ENCODE measurements at places on chromosomes 16 and 17. TPM values are rescaled to one million over a fixed set of nuclear protein-coding genes. Genes with fewer than 3 reads are reported as not detected.
A peak's percentile ranks its signal among the peaks of the same experiment; 100 is the strongest.

DNA sequence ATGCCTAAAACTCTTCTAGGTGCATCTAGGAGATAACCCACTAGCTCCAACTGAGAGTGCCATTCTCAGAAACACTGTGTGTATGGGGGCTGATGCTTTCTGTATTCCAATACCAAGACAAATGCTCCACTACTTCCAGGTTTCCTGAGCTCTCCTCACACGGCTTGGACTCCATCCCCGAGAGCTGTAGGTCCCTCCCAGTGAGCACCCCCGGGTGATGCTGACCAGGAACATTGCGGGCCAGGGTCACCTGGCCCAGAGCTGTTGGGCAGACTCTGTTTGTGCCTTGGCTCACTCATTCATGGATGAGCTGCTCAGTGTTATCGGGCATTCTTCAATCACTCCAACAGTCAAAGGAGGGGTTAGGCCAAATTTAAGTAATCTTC, 7.0 kb downstream of the CUEDC1 start:
- DNase-seq, result no peak

GRCh38 chr16:2292221-2292620, 24.3 kb upstream of the RNPS1 start:
- DNase-seq, result no peak

DNA sequence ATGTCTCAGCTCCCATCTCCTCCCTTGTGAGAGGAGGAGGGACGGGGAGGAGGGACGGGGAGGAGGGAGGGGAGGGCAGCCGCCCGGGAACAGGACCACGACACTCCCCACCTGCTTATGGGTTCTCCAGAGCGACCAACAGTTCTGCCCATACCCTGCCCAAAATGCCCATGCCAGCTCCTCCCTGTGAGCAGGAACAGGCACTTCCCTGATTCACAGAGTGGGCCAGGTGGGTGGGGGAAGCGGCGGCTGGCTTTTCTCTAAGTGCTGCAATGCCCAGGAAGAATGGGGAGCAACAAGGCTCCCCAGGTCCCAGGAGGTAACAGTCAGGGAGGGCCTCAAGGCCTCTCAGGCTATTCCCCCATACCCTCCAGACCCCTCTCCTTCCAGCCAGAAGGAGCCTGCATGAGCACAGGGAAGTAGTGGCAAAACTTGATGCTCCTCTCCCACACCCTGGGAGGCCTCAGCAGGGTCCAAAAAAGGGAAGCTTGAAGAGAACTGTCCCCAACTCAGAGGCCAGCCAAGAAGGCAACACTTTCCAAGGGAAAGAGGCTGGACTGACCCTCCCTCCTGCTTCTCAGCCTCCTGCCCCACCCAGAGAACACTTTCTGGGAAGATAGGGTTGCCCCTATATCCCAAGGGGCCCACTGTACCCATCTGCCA, 53.8 kb downstream of the MYO18A start:
- DNase-seq, result no peak

DNA sequence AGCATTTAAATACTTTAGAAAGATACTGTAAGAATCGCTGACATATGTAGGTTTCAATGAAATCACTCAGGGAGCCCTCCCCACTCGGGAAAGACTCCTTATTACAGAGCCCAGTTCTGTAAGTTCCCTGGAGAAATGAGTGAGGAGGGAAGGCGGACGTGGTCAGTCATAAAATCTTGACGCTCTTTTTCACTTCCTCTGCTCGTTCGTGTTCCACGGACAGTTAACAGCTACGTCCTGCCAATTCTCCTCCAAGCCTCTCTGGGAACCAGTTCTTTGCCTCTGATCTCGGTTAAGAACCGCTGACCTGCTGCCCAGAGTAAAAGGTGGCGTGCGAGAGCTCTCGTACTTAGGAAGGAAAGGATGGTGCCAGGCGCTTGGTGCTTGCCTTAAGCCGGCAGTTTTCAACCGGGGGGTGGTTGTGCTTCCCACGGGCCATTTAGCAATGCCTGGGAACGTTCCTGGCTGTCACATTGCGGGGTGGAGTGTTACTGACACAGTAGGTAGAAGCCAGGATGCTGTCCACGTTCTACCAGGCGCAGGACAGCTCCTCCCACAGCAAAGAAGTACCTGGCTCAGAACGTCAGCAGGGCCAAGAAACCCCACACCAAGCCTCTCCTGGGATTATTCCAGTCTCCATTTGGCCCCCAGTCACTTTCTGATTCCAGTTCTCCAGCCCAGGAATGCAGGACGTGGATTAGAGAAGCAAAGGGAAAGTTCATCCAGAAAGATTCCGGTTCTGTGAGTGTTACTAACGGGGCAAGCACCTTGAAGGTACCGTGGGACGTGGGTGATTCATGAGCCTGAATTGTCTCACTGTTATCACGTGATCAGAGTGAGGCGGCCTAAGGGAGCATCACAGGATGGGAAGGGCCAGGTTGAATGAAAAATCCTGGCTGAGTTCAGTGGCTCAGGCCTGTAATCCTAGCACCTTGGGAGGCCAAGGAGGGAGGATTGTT, 87.7 kb downstream of the MRM3 start:
- peak; percentile 83 for DNase-seq

GRCh38 chr16:2820836-2821486, 3.9 kb downstream of the PRSS21 start:
- DNase-seq, result no peak

- peak; percentile 86 for DNase-seq
Observed at GRCh38 chr17:35801583-35802224, 6.3 kb upstream of the MMP28 start.

GRCh38 chr16:68750193-68750695, 13.2 kb downstream of the CDH1 start:
- no peak for DNase-seq

ZACN gene
- total RNA-seq, result not detected

GRCh38 chr16:73176577-73177013, 128.7 kb upstream of the ZFHX3 start:
- DNase-seq, result peak; percentile 95

ALOXE3 gene
- total RNA-seq, result not detected

DNA sequence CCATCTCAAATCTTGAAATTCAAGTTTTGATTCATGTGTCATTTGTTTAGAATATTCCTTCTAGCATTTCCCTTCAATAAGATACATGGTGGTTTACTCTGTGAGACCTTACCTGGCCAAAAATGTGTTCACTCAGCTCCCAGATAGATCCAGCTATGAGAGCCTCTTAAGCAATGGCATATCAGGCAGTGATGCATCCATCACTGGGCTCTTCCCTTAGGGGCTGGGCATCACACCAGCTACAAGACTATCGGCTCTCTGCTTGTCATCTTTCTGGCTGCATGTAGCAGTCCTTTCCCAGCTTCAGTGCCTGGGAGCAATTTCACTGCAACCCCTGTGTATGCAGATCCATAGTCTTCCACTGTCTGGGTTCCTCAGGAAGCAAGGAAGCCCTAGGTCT, 40.6 kb downstream of the GOSR1 start:
- DNase-seq, result peak; percentile 19

DNA sequence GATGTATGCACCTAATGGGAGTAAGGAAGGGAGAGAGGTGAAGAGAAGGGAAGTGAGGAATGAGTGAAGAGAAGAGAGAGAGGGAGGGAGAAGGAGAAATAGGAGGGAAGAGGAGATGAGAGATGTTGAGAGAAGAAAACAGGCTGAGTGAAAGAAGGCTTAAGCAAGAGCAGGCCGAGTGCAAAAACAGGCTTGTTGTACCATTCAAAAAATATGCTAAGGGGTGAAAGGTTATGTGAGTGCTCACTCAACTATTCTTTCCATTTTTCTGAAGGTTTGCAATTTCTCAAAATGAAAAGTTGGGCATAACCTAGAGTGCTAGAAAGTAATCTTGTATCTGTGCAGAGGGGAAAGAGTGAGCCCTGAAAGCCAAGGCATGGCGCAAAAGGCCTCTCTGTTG, 22.9 kb downstream of the RPGRIP1L start:
- DNase-seq, result no peak

Data from fibroblast of the aortic adventitia (primary cell).